GM23338 (cell line): ENCODE measurements at places on chromosomes 4 and X. TPM values are rescaled to one million over a fixed set of nuclear protein-coding genes. Genes with fewer than 3 reads are reported as not detected.
A peak's percentile ranks its signal among the peaks of the same experiment; 100 is the strongest.

DNA sequence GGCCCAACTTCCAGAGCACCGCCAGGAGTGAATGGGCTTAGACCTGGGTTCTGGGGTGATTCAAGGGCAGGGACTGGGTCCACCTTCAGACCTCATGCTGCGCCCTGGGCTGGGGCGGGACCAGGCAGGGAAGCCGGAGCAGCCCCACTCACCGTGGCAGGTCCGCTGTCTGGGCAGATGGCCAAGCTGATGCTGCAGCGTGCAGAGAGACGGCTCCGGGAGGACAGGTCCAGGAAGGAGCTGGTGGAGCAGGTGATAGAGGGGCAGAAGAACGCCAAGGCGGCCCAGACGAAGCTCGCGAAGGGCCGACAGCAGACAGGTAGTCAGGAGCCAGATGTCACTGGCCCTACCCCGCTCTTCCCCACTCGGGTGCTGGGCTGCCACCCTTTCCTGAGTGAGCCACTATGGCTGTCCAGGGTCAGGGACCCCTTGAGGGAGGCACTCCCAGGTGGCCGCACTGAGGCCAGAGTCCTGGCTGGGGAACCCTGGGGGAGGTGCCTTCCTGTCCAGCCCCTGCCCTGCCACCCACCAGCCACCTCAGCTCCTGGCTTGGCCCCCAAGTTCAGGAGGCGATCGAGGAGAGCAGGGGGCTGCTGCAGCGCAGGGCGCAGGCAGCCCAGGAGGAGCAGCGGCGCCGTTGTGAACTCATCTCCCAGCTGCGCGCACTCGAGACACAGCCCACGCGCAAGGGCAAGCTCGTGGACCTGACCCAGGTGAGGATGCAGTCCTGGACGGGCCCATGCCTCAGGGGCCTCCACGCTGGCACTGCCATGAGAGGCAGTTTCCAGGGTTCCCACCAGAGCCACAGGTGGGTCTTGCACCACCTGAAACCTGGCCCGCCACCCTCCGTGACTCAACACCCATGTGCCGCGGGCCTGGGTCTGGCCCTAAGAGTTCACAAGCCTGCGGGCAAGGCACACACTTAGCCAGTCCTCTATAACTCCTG is 10.1 kb upstream of the RNF4 start:
- no peak for DNase-seq

DNA sequence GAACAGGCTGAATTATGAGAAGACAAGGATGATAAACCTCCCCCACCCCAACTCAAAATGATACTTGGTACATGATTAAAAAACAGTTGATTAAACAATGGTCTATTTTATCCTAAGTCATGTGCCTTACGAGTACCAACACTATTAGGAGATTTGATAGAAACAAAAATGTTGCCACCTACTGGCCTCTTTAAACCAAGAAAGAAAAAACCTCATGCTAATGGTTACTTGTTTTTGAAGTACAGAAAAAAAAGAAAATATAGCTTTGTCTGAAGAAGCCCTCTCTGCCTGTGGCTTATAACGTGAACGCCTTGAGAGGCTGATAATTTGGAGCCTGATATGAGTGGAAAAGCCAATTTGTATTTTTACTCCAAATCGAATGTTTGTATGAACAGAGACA is 538.2 kb downstream of the DMD start:
- DNase-seq: peak; percentile 37

Gene CCNA2
- 57.9 and 60.5 TPM in 2 replicates for polyA plus RNA-seq

Gene SMIM31
- polyA plus RNA-seq: not detected in 2 replicates

Gene SLC35A2
- 13.0 and 20.6 TPM in 2 replicates for polyA plus RNA-seq
